K562 (cell line): ENCODE measurements at places on chromosomes 6 and 20.

- no peak for DNase-seq
Measured at GRCh38 chr20:36063916-36064657, 90.5 kb upstream of the EPB41L1 start.

DNA sequence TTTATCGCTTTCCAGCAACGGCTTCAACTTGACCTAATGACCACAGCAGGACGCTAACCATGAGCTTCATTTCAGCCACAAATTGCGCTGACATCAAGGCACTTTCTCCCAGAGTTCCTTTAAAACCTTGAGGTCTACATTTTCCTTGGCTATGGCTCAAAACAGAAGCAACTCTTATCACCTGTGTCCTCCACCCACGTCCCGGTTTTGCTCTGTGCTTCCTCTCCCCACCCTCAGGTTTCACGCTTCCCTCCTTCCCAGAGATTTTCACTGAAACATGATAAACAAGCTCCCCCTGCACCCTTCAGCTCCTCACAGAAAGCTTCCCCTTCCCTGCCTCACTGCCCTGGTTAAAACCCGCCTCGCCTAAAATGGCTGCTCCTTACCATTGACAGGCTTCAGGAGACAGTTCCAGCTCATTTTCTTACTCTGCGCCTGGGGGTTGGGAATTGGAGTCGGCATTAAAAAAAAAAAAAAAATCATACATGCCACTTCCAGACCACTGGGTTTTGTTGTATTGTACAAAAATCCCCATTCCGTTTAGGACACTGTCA lies 229.5 kb downstream of the UBE3D start:
- peak; percentile 56 for DNase-seq

- DNase-seq, result no peak
Measured at GRCh38 chr20:52494244-52494643, 302.7 kb upstream of the ZFP64 start.

GRCh38 chr6:14081126-14081525 lies 36.4 kb upstream of the CD83 start:
- no peak for DNase-seq

DNA sequence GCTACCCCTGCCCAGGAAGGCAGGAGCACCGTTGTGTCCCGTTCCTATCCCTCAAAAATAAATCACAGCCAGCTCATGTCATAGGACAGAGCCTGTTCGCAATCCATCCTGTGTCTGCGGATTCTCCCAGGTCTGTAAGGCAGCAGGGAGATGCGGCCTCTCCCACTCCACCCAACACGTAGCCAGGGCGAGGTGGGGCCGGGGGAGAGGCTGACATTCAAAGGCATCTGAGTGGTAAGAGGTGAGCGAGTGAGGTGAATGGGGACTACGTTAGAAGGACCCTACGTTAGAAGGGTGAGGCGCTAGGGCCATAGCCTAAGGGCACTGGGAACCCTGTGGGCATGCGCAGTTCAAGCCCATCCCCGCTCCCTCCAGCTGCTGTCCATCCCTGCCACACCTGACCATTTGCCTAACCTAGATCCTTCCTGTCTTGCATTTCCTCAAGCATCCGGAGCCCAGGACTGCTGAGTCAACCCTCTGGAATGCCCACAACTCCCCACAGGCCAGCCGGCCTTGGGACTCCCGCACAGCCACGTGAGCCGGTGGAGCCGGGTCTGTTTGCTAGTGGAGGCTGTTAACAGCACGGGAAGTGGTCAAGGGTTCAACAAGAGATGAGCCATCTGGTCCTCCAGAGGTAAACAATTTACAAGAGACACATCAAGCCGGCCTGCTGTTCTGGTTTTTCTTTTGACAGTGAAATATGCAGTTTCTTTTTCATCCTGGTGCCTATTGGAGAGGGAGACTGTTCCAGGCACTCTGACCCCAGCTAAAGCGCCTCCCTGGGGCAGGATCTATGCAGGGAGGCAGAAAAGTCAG lies 45.9 kb downstream of the RIPOR3 start:
- DNase-seq, result peak; percentile 41

- no peak for DNase-seq
Measured at GRCh38 chr6:75418233-75418632, 75.4 kb downstream of the FILIP1 start.

DNA sequence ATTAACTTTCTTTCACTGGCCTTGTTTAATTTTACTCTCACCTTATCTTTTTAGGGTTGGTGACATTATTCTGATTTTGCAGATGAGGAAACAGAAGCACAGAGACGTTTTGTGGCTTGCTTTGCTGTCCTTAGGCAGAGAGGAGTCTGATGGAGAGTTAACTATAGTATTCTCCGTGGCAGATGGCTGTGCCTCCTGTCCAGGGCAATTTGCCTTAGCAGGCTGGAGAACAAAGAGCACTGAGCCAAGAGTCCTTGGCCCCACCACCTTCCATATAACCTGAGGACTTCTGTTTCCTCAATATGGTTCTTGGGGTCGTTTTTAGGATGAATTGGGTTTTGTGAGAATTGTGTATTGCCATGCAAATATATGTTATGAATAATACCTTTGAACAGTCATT lies 71.4 kb upstream of the BACH2 start:
- DNase-seq, result no peak

DNA sequence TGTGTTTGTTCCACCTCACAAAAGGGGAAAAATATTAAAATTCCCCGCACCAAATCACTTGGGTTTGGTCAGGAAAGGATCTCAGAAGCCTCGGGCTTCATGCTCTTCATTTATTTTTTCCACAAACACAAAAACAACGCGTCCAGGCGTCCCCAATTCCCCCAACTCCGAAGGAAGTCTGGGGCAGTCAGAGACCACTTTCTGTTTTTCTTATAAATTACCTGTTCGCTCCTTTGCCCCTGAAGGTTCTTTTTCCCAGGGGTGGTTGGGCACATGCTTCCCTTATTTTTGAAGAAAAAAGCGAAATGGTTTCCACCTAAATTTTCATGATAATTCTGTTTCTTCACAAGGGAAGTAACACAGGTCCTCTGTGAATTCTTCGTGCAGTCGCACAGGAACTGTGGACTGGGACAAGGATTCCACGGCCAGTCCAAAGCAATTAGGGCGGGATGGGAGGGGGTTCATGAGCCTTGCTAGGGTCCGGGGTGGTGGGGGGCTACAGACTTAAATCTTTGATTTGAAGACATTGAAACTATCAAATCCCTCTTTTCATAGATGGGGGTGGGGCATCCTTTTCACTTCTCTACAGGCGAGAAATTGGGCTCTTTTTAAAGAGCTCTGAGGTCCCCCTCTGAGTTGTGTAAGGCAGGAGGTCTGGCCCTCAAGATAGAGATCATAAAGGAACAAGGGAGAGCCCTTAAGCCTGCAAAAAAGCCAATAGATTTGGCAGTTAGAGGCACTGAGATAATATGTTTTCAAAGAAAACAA lies 30.5 kb upstream of the HFE start:
- DNase-seq, result peak; percentile 67

DNA sequence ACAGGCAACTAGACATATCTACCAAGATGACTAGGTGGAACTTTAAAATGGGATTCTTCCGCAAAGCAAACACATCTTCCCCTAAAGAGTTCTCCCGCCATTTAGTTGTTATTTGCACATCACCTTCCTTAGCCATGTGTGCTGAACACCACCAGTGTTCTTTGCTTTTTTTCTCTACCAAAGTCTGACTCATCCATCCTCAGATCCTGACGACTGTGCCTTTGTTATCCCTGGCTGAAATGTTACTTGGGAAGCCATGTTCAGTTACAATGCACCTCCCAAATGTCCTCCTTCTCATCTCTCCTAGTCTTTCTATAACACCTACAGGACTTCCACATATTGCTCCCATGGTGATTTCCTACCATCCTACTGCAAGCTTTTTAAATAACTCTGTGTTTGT lies 593.5 kb upstream of the ARID1B start:
- DNase-seq, result no peak

GRCh38 chr6:95599706-95600105 lies 22.4 kb downstream of the MANEA start:
- DNase-seq, result no peak

GRCh38 chr20:62334881-62335280 lies 32.1 kb downstream of the ADRM1 start:
- DNase-seq, result no peak

- DNase-seq, result peak; percentile 0
Measured at GRCh38 chr20:1562622-1563021, 5.1 kb upstream of the SIRPD start.

DNA sequence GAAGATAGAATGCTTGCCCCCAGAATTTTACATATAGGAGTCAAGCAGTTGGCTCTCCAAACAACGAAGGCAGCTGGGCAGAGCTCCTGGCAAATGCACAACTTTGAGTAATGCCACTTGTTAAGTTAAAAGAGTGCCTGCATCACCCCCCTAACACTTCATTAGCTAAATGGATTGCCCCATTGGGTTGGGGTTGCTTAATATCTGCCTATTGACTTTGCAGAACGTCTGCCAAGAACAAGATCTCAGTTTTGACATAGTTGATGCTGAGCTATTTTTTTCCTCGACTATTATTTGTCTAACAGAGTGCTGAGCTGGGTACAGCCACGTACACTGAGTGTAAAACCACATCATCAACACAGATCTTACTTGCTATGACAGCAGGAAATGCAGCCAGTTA lies 12.1 kb downstream of the ANKRD60 start:
- no peak for DNase-seq

DNA sequence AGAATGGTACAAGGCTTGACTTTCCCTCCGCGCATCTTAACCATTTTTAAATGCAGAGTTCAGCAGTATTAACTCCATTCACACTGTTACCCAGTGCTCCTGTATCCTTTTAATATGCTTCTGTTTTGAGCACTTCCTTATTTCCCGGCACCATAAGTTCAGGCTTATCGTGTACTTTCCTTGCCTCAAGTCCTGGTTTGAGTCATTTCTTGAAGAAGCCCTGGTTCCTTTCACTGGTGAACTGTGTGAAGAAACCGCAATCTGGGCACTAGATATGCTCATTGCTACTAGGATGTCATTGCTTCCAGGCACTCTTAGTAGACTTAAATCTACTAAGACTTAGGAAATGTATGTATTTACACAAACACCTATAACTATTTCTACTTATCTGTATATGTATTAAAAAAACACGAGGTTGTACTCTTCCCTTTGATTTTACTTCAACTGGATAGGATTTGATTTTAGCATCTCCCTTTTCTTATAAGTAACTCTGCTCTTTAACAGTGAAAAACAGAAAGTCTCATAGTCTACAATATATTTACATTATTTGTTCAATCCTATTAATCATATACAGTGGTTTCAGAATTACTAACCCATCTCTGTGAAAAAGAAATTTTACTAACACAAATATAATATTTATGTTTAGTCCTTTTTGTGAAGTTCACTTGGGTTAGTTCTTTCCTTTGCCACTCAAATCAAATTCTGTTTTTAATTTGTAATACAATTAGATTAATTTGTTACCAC lies 135.5 kb downstream of the CDKAL1 start:
- no peak for DNase-seq

DNA sequence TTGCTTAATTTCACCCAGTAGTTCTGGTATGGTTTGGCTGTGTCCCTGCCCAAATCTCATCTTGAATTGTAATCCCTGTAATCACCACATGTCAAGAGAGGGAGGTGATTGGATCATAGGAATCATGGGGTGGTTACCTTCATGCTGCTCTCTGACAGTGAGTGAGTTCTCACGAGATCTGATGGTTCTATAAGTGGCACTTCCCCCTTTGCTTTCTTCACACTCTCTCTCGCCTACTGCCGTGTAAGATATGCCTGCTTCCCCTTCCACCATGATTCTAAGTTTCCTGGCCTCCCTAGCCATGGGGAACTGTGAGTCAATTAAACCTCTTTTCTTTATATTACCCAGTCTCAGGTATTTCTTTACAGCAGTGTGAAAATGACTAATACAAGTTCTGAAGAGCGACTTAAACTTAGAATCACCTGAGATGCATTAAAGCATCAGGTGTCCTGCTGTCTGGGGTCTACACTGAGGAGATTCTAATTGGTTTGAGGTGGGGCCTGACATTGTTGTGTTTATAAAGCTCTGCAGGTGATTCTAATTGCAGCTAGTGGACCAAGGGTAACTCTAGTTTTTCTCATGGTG lies 82.1 kb upstream of the DTNBP1 start:
- DNase-seq, result no peak

- DNase-seq, result no peak
Measured at GRCh38 chr6:16591396-16592222, 169.7 kb downstream of the ATXN1 start.

DNA sequence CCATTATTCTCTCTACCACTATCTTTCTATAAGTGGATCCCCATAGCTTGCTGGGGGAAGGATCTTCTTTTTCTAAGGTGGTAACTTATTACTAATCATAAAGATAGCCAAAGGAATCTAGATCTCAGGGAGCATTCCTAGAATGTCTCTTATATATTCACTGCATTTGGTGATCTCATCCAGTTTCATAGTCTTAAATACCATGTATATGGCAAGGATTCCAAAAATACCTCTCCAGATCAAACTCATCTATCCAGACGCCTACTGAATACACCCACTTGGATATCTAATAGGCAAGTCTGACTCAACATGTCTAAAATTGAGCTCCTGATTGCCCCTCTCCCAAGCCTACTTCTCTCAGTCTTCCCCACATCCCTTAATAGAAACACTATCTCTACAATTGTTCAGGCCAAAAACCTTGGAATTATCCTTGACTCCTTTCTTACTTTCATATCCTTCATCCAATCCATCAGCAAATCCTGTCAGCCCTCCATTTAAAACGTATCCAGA lies 264.4 kb downstream of the HACE1 start:
- no peak for DNase-seq

- DNase-seq, result no peak
Measured at GRCh38 chr6:165833355-165833754, 170.3 kb upstream of the PDE10A start.

DNA sequence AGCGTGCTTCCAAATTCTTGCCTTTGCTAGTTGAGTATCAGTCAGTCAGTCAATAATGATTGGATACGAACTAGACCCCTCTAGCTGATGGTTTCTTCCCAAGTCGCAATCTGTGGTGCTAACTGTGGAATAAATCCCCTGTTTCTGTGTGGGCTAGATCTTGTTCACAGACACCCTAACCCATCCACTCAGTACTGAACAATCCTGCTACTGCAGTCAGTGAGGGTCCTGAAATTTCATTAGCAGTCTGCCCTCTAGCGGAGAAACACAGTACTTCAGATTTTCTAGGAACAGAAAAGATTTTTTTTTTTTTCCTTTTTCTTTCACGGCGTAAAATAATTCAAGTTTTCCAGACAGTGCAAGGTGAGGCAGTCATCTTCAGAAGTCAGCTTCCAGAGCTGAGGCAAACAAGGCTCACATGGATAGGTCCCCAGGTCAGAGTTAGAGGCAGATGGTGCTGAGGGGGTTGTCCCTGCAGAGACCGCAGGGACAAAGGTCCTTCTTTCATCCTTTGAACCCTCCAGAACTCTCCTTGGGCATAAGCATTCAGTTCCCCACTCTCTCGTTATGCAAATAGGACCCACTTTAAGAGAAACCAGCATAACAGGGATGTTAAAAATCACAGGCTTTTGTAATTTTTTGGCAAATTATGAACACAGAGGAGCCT lies 119.6 kb downstream of the SCML4 start:
- peak; percentile 51 for DNase-seq

- peak; percentile 85 for DNase-seq
Measured at GRCh38 chr6:41424370-41425058, 89.1 kb downstream of the NCR2 start.

DNA sequence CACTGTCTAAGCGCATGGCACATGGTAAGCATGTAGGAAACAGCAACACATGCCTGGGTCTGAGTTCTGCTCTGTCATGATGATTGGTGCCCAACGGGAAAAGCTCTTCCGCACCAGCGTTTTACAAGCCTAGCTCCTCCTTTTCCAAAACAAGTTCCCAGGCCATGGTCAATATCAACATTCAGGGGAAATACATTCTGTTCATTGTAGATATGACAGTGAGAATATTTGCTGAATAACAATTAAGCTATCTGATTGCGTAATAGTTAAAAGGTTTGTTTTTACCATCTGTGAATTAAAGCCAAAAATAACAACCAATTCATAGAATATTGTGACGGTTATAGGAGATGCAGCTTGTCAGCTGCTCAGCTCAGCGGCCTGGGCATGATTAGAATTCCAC lies 404.3 kb upstream of the SLC35B3 start:
- no peak for DNase-seq
